Stimulated activated naive CD8-positive, alpha-beta T cell treated with anti-CD3 and anti-CD28 coated beads, Interleukin-15, amount 100 ng/mL, for 72 hours (primary cell): ENCODE measurements at places on chromosomes 1 and 21.

DNA sequence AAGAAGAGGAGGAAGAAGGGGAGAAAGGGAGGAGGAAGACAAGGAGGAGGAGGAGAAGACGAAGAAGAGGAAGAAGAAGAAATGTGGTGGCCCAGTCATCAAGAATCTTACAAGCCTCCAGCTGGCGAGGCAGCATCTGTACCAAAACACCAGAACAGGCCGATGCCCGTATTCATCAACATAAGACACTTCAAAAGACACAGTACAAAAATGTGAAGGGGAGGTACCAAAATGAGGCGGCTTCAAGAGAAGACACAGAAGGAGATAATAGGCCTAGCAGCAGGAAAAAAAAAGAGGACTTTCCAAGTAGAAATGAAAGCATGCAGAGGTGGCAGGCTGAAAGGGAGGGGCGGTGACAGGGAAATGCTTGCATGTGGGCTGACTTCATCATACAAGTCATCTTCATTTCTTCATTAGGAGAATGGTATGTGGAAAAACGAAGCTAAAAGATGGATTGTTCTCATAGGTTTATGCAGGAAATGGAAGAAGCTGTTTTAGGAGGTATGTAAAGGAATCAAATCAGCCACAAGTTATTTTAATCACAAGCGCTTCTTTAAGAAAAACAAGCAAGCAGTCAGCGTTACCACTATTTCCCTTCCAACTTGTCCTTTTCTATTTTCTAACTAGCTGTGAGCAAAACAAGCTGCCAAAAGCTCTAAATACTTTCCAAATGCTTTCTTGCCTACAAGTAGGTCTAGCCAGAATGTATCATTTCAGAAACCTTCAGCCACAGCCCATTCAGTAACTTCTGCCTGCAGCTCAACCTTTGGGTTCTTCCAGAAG, 192.3 kb downstream of the SLC45A1 start:
- no peak for DNase-seq

DNA sequence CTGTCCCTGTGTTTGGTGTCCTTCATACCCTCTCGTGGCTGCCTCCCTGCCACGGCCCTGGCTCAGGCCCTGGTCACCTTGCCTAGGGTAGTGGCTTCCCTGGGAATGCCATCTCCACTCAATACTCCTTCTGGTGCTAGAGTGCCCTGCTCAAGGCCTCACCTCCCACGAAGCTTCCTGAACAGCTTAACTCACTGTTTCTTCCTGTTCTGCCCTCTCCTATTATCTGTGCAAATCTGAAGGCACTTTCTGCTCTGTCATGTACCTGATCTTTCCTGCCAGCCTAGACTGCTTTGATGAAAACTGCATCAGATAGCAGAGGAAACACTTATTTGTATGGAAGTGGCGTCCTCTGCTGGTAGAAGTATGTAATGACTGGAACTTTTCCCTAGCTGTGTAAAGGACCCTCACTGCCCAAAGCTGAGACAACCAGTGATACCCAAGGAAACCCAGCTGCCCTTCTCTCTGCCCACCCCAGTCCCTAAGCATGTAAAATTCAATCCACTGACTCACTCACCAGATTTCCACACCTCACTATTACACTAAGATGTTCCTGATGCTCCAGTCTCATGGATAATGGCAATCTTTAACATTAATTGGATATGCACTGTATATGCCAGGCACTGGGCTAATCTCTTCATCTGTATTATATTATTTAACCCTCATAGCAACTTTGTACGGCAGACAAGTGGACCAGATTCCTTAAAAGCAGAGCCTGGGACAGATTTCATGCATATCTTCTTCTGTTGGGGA, 36.2 kb upstream of the BTG2 start:
- no peak for DNase-seq

DNA sequence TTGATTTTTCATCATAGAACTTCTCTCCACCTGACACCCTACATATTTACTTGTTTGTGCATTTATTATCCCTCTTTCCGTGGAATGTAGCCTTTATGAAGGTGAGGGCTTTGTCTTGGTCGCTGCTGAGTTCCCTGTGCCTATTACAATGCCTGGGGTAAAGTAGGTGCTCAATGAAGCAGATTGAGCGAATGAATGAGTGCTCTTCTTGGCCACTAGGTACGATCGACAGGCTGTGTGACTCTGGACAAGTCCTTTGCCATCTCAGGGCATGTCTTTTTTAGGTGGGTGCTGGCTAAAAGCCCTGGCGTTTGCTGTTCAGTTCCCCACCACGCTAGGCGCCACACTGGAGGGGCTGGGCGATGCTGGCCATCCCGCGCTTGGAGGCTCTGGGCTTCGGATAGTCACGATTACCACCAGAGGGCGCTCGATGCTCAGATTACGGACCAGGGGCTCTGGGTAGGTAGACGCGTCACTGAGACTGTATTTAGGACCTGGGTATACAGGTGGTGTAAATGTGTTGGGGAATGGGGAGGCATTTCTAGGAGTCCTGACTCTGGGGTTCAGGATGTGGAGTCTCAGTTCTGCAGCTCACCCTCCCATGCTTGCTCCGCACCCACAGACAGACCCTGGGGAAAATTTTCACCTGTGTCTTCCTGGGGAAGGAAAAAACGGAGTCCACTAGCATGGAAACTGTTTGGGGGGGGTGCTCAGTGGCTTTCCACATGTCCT, 71.0 kb upstream of the CSF3R start:
- DNase-seq = peak; percentile 66

- no peak for DNase-seq
Measured at GRCh38 chr1:43049481-43049880, 90.8 kb upstream of the SLC2A1 start.

DNA sequence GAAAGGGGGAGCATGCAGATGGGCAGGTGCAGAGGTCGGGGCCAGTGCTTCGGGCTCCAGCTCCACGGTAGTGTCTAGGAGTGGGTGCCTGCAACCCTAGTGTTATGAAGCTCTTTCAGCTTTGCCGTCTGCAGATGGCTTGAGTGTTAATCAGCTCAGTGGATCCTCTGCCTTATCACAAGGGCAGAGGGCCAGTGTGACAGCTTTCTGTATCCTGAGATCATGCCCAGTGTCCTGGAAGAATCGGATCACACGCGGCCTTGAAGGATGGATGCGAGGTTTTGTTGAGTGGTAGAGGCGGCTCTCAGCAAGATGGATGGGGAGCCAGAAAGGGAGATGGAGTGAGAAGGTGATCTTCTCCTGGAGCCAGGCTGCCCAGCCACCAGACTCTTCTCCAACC, 25.5 kb upstream of the C1orf146 start:
- DNase-seq = no peak

- peak; percentile 25 for DNase-seq
Measured at GRCh38 chr1:30085811-30086770, 637.3 kb downstream of the MATN1 start.

GRCh38 chr1:223670458-223671159, 5.1 kb upstream of the CAPN8 start:
- peak; percentile 8 for DNase-seq

- no peak for DNase-seq
Measured at GRCh38 chr21:40466893-40467483, 380.0 kb downstream of the DSCAM start.

GRCh38 chr1:97159342-97159741, 437.8 kb downstream of the PTBP2 start:
- DNase-seq = no peak

- no peak for DNase-seq
Measured at GRCh38 chr1:71618766-71619530, 538.1 kb upstream of the ZRANB2 start.

DNA sequence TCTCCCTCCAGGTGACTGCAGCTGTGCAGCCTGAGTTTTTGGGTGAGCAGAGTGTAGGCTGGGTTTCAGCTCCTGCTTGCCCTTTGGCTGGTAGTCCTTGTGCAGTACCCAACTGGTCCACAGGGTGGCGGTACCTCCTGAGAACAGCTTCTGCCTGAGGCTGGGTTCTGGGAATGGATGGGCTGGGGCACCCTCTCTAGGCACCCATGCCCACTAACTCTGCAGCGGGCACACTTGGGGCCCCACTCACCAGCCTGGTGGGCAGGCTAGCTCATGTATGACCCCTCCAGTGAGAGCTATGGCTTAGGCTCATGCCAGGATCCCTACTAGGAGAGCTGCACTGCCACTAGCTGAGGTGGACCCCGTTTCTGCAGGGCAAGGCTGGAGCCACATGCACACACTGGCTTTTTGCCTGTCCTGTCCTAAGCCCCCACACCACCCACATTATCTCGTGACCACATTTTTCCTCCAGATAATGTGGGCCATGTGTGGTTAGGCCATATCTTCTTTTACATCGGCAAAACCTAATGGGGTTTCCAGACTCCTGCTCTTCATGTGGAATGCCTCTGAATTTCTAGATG, 15.5 kb upstream of the GSTM4 start:
- DNase-seq = peak; percentile 83

- DNase-seq = no peak
Measured at GRCh38 chr1:238318294-238319110, 427.8 kb upstream of the ZP4 start.

GRCh38 chr1:145689922-145690321, 17.2 kb downstream of the PDZK1 start:
- no peak for DNase-seq

DNA sequence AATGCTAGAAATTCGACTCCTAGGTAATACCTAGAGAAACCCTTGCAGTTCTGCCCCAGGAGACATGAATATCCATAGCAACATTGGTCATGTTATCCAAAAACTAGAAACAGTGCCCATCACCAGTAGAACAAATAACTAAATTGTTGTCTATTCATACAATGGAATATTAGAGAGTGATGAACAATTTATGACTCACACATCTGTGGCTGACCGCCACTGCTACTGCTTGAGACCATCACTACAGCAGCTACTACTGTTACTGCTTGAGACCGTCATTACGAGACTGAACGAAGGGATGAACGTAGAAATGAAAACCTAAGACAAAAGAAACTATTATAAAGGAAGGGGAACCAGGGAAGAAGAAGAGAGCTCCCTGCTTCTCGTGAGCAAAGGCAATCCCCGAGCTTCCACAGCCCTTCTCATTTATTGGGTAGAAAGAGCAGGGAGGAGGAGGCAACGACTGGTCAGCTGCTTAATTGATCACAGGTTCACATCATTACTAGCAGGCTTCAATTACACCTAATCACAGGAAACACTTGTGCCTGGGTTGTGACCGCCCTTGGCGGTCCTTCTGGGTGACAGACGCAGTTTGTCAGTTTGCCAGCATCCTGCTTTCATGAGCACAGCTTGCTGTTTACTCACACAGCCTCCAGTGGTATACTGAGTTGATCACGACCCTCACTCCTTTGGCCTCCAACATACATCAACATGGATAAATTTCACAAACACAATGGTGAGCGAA, 14.1 kb upstream of the PADI4 start:
- no peak for DNase-seq

DNA sequence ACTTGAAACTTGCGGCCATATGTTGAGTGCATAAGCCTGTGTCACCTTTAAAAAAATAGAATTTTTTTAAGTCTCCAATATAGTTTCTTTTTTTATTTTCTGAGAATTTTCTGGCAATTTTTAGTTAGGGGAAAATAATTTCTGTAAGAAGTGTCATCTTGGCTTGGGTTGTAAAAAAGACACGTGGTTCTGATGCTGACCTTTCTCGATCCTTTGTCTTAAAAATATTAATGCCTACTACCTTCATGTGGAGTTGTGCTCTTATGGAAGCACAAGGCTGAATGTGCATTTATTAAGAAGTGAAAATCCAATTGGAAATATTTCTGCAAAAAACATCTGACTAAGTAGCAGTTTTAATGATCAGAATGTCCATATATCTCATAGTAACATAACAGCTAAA, 3.5 kb downstream of the ELAVL4 start:
- DNase-seq = no peak

GRCh38 chr1:202938287-202938925, 11.4 kb upstream of the KLHL12 start:
- DNase-seq = no peak

GRCh38 chr1:13701271-13701640, 1.3 kb downstream of the PRDM2 start:
- DNase-seq = no peak

- no peak for DNase-seq
Measured at GRCh38 chr1:86965012-86965826, 50.8 kb downstream of the HS2ST1 start.

- DNase-seq = no peak
Measured at GRCh38 chr1:167369175-167369574, 148.5 kb downstream of the POU2F1 start.

DNA sequence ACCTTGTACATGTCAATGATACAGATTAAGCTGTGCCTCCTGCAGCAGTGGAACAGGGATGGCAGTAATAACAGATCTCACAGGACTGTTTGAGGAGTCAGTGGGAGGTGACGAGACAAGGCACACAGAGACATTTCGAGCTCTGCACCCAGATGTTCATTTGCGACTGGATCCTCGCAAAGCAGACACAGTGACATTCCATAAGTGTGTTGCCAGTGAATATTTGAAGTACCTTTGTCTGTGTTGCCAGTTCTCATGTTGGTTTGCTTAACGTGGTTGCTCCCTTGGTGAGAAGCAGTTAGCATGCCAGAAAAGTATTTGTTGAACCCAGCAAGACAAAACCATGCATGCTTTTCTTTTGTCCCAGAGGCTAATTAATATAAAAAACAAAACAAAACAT, 67.0 kb downstream of the NID1 start:
- DNase-seq = no peak

GRCh38 chr1:30523055-30524020, 200.0 kb downstream of the MATN1 start:
- DNase-seq = no peak

DNA sequence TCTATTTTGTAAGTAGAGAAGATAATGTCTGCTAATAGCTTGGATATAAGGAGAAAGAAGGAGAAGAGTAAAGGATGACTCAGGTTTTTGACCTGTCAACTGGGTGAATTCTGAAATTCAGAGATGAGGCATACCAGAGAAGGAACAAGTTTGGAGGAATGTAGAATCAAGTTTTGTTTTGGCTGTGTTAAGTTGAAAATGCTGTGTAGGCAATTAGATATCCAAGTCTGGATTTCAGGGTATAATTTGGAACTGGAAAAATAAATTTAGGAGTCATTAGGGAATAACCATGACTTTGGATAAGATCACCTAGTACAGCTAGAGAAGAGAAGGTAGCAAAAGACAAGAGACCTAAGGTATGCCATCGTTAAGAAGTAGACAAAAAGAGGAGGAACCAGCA, 22.4 kb upstream of the GNG4 start:
- no peak for DNase-seq

GRCh38 chr1:182677397-182678098, 6.8 kb downstream of the RGS8 start:
- no peak for DNase-seq

GRCh38 chr1:170231662-170232061, 85.9 kb downstream of the NTMT2 start:
- no peak for DNase-seq

GRCh38 chr1:21816602-21817302, 4.7 kb downstream of the LDLRAD2 start:
- no peak for DNase-seq
